ENCODE measurements at places on chromosomes 12 and 14.

DNA sequence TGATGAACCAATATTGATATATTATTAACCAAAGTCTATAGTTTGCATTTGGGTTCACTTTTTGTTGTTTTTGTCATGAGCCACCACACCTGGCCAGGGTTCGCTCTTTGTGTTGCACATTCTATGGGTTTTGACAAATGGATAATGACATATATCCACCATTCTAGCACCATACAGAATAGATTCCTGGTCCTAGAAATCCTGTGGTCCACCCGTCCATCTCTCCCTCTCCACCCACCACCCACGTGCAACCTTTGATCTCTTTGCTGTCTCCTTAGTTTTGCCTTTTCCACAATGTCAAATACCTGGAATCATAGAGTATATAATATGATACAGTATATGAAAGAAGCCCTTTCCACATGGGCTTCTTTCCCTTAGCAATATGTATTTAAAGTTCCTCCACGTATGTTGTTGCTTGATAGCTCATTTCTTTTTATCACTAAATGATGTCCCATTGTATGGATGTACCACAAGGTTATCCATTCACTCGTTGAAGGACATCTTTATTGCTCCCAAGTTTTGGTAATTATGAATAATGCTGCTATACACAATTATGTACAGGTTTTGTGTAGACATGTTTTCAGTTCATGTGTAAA, 7.4 kb downstream of the RPL6 start:
- no peak for DNase-seq

GRCh38 chr12:754851-755562, 2.6 kb downstream of the WNK1 start:
- DNase-seq = no peak

- no peak for DNase-seq
These were observed 50.0 kb upstream of the EVL start for GRCh38 chr14:100015251-100015655.

DNA sequence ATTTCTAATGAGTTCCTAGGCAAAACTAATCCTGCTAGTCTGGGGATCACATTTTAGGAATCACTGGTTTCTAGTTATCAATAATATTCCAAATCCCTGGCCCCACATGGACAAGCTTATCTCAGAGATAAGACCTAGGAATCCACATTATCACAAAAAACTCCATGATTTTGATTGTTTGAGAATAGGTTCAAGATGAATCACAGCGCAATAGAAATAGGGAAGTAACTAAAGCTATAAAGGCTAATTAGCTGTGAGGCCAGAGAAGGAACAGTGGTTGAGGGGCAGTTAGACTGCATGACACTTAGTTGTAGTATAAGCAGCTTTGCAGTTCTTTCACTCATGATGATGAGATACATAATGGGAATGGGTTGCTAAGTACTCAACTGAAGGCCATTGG, 13.1 kb upstream of the ATP5F1B start:
- no peak for DNase-seq

DNA sequence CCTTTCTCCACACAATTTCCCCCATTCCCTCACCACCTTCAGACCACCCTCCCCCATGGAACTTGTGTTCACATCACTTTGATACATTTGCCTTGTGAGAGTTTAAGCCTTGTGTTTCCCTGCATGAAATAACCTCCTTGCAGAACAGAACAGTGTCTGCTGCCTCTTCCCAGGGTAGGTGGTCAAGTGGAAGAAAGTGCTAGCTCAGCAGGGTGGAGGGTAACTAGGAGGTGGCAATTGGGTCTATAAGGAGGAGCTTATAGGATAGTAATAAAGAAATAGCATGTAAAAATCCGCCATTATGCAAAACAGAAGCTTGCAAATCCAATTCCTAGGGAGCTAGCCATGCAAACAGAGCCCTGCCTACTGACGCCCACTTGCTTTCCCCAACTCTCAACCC, 13.9 kb upstream of the KRT8 start:
- no peak for DNase-seq

- no peak for DNase-seq
These were observed 63.2 kb downstream of the TSPAN11 start for GRCh38 chr12:30989754-30990153.

DNA sequence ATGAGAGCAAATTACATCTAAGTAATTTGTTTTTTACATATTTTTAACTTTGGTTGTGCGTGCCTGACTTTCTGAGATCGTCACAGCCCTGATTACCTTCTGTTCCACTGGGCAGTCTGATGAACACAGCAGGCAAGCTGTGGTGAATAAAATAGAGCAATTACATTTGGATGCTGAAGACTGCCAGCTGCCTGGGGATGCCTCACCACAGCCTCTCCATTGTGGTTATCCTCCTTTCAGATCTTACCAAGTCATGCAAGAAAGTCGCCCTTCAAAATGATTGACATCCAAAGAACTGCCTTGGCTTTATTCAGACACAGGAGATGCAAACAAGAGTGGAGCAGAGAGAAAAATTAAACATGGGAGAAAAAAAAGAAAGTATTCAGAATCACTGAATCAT, 456.6 kb upstream of the TMPO start:
- DNase-seq = no peak

- DNase-seq = peak; percentile 64
These were observed 721 bp downstream of the CABP1 start for GRCh38 chr12:120640861-120641833.

- DNase-seq = no peak
These were observed 28.0 kb upstream of the METAP2 start for GRCh38 chr12:95445884-95446505.

- DNase-seq = no peak
These were observed 45.6 kb downstream of the PITPNM2 start for GRCh38 chr12:123105211-123105826.

- DNase-seq = no peak
These were observed 78.2 kb upstream of the GARIN2 start for GRCh38 chr14:67111022-67111421.

GRCh38 chr12:125091401-125091800, 26.2 kb downstream of the AACS start:
- DNase-seq = no peak

GRCh38 chr14:29078810-29079522, 312.4 kb downstream of the FOXG1 start:
- DNase-seq = no peak

DNA sequence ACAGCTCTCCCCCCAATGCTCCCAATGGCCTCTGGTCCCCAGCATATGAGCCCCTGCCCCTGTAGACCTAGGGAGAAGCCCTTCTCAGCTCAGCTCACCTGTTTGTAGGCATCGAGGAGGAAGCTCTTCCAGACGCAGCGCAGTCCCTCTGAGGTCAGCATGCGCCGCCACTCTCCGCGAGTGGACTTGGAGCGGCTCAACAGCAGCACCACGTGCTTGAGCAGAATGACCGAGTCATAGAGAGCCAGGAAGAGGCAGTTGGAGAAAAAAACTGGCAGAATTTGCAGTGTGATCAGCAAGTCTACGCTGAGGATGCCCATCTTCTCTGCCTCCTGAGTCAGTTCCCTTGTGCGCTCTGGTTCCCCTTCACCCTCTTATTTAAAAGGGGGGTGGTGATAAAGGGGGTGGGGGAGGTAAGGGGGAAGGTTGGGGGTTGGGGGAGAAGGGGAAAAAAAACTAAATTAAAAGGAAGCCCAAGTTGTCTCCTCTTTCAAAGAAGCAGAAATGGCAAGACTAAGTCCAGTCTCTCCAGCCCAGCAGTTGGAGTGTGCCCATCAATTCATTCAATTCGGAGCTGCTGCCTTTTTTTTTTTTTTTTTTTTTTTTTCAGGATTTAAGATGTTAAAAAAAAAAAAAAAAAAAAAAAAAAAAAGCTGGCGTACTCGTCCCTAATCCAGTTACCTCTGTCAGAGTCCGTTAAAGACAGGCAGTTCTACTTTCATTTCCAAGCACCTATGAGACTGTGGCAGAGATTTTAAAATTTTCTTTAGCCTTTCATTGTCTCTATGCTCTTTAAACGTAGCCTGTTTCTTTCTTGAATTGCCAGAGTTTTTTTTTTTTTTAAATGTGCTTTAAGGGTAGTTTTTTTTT, at the start of gene DIO2:
Gene DIO2, minus strand, starts transcription at position 352 of the 870 bp plus-strand sequence. Its CDS starts 32 bp downstream, at position 320.
- DNase-seq = no peak

DNA sequence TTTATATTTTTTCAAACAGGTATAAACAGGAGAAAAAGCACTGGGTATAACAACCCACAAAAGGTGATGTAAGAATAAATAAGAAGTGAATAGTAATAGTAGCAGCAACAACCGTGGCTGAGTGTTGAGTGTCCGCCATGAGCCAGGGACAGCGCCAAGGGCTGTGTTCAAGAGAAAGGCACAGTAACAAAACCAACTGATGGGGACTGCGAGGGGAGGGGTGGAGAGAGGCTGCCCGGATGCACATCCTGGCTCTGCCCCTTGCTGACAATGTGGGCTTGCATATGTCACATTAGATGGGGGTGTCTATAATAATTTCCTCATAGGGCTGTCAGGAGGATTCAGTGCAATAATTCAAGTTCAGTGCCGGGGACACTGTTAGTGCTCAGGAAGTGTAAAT, 912.4 kb downstream of the VRK1 start:
- DNase-seq = no peak

- DNase-seq = no peak
These were observed 8.6 kb upstream of the SSTR1 start for GRCh38 chr14:38199076-38199475.

DNA sequence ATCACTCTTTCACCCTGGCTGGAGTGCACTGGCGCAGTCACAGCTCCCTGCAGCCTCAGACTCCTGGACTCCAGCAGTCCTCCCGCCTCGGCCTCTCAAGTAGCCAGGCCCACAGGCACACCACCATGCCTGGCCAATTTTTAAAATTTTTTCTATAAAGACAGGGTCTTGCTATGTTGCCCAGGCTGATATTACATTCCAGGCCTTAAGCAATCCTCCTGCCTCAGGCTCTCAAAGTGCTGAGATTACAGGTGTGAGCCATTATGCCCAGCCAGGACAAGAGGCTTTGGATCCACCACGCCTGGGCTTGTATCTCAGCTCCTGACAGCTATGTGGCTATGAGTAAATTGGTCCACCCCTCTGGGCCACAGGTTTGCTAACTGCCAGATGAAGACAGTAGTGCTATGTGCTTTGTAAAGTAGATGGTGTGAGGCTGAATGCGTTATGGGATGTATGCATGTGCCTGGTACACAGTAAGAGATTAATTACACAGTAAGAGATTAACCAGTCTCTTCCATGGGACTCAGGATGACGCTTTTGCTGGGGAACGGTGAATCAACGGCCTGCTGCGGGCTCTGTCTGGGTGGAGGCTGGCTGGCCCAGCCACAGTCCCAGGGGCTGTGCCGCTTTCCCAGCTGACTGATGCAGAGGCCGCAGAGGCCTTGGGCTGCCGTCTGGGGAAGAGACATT, 53.3 kb upstream of the NCOR2 start:
- DNase-seq = no peak

DNA sequence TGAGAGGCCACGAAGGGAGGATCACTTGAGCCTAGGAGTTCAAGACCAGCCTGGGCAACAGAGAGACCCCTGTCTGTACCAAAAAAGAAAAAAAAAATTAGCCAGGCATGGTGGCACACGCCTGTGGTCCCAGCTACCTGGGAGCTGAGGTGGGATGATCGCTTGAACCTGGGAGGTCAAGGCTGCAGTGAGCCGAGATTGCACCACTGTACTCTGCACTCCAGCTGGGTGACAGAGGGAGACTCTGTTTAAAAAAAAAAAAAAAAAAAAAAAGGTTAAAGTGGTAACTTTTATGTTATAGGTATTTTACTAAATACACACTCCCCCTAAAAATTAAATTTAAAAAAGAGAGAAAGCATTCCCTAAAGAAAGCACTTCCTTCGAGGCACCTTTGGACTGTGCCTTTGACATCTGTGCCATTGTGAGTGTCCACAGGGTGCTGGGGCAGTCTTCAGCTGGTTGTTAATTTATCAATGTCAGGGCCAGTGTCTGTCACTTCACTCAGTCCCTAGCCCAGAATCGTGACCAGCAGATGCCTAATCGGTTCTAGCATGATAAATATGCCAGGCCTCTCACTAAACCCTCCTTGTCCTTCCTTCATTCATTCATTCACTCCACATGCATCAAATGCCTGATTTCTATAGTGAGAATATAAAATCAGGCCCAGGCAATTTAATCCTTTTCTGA, 63.1 kb downstream of the B4GALNT3 start:
- DNase-seq = no peak

DNA sequence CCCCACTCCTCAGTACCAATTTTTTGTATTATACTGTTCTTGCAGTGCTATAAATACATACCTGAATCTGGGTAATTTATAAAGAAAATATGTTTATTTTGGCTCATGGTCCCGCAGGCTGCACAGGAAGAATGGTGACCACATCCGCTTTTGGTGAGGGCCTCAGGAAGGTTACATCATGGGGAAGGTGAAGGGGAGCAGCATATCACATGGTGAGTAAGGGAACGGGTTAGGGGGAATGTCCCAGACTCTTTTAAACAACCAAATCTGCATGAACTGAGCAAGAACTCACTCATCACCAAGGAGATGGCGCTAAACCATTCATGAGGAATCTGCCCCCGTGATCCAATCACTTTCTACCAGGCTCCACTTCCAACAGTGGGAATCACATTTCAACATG, 40.0 kb downstream of the OSBPL8 start:
- no peak for DNase-seq

- DNase-seq = no peak
These were observed 52.5 kb downstream of the KIAA0586 start for GRCh38 chr14:58479975-58480374.

GRCh38 chr12:19415563-19415962, 23.7 kb upstream of the AEBP2 start:
- no peak for DNase-seq

DNA sequence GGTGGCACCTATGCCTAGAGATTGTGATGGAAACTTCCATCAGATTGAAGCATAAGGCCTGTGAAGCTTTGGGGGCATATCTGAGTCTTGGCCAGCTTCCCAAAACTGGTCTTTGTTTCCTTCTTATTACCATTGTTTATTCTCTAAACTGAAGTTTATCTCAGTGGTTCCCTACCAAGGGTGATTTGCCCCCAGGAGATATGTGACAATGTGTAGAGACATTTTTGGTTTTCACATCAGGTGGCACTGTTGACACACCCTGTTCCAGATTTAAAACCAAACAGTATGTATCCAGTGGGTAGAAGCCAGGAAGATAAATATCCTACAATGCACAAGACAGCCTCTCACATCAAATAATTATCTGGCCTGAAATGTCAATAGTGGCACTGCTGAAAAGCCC, 22.1 kb downstream of the RASSF9 start:
- DNase-seq = no peak

DNA sequence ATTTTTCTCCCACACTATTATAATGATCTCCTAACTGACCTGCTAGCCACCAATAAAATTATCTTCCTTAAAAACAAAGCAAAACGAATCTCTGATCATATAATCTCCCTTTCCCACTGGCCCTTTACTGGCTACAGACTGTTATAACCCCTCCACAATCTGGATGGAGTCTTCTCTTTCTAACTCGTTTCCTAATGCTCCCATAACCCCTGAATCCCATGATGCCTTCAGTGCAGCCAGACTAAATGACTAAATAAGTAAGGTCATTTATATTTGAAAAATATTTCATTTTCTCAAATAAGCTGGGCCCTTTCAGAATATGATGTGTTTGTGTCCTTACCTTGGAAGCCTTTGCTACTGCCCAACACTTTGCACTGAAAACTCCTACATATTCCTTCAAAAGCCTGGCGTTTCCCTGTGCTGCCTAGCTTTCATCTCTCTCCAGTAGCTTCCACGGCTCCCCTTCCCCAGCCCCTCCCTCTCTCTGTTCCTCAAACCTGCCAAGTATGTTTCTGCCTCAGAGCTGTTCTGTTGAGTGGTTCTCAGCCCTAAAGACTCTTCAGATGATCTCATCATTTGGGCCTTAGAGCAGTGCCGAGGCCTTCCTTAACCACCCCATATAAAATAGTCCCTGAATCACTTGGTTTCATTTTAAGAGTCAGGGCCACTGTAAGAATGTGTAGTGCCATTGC, 91.7 kb downstream of the MYRFL start:
- no peak for DNase-seq

- DNase-seq = no peak
These were observed 1.4 kb downstream of the PSMB5 start for GRCh38 chr14:23033251-23033727.
